ENCODE measurements at places on chromosomes 12 and 14.

- DNase-seq, result no peak
These were observed 37.1 kb upstream of the LMNTD1 start for GRCh38 chr12:25590011-25590721.

GRCh38 chr12:53599579-53599978 lies 26.6 kb downstream of the ATF7 start:
- no peak for DNase-seq

DNA sequence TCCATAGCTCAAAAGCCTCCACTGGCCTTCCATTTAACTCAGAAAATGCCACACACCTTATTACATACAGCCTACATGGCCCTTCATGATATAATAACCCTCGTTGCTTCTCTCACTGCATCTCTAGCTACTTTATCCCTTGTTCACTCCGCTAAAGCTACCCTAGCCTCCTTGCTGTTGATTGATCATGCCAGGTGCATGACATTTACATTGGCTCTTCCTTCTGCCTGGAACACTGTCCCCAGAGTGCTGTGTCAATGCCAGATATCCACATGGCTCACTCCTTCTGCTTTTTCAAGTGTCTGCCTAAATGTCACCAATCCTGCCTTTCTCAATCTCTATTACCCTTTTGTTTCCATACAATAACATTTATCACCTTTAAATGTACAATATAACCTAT lies 58.3 kb downstream of the CAND1 start:
- DNase-seq, result no peak

DNA sequence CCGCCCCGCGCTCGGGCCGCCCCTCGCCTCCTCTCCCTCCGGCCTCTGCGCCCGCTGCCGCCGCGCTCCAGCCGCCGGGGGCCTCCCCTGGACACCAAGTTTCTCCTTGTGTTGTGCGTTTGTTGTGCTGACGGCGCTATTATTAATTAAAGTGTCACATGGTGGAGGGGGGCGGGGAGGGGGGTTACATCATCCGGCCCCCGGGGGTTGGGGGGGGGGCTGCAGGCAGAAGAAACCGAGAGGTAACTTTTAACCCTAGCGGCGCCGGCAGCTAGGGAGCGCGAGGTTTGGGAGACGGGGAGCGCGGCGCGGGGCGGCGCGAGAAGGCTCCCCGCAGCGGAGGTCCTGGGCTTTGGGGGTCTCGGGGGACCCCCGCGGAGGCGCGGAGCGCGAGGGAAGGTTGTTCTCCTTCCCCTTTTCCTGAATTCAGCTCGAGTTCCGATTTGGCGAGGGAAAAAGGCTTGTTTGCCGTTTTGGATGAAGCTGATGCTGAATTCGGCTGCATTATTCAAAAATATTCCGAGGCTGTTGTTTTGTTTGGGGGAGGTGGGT lies at the start of gene HRK:
Gene HRK (minus strand): TSS at position 117 of the 552 bp plus-strand sequence. CDS start 134 bp downstream, outside the sequence.
- no peak for DNase-seq

Measured in fibroblast of the aortic adventitia (primary cell).